ENCODE measurements at places on chromosomes 16 and 17.

GRCh38 chr17:6587310-6587709 lies 31.0 kb upstream of the PITPNM3 start:
- no peak for DNase-seq

GRCh38 chr16:47519996-47520679 lies 59.0 kb downstream of the PHKB start:
- no peak for DNase-seq

- no peak for DNase-seq
These were observed 870 bp upstream of the CTRB2 start for GRCh38 chr16:75207831-75208230.

- DNase-seq, result no peak
These were observed 48.0 kb upstream of the NDRG4 start for GRCh38 chr16:58451945-58452401.

- no peak for DNase-seq
These were observed 8.0 kb downstream of the TRPV2 start for GRCh38 chr17:16423226-16423872.

DNA sequence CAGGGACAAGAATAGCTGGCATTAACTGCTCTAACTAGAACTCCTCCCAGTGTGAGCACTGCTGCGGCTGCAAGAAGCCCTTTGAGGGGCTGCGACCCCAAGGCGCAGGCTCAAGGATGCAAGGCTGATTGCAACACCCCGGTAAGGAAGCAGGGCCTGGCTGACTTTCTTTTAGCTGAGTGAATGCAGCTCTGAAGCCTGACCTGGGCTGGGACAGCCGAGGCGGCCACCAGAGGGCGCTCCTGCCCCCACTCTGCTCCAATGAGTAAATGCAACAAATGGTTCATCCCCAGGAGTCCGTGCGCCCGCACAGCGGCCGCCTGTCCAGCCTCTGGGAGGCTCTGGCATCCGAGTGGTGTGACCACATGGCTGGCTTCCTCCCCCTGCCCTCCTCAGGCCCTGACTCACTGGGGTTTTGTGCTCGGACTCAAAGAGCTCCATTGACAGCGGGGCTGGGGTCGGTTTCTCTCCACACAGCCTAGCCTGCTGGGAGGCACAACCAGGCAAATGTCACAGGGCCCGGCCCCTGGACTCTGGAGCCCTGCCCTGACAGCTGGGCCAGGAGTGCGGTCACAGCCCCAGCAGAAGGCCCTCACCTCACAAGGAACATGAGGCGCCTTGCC lies at the start of gene SMIM5:
TSS of gene SMIM5 (plus strand) at position 572 of the 623 bp plus-strand sequence. CDS start 6,768 bp downstream, outside the sequence.
- DNase-seq, result peak; percentile 77

- no peak for DNase-seq
These were observed 538.7 kb upstream of the HSBP1 start for GRCh38 chr16:83269048-83269447.

DNA sequence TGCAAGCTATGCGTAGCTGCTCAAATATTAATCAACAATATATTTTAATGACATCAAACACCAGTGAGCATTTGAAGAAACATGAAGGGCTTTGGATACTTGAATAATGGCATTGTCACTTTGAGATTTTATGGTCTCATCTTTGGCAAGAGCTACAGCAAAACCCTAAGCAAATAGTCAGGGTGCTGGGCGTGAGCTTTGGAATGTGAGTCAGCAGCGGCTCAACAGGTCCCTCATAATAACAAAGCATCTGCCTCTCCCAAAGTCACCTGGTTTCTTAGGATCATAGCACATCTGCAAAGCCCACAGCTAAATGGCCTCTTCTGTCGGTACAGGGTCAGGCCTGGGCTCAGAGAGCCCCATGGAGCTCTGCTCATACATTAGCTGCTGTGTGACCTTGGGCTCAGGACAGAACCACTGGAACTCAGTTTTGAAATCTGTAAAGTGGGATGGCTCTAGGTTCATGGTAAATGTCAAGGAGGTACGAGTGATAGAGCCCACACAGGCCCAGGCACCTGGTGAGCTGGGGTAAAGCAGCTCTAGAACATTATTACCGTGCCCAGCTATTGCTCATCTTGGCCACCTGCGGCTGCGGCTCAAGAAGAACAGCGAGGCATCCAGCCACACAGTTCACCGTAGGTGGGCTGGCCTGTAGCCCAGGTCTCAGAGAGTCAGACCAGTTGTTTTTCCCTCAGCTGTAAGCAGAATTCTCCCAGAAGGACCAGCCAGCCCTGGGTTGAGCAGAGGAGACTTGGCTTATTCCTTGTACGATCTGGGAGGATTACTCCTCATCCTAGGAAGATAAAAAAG lies 544.5 kb upstream of the CDH11 start:
- DNase-seq, result peak; percentile 45

GRCh38 chr17:34626121-34626681 lies 46.8 kb downstream of the TMEM132E start:
- DNase-seq, result no peak

DNA sequence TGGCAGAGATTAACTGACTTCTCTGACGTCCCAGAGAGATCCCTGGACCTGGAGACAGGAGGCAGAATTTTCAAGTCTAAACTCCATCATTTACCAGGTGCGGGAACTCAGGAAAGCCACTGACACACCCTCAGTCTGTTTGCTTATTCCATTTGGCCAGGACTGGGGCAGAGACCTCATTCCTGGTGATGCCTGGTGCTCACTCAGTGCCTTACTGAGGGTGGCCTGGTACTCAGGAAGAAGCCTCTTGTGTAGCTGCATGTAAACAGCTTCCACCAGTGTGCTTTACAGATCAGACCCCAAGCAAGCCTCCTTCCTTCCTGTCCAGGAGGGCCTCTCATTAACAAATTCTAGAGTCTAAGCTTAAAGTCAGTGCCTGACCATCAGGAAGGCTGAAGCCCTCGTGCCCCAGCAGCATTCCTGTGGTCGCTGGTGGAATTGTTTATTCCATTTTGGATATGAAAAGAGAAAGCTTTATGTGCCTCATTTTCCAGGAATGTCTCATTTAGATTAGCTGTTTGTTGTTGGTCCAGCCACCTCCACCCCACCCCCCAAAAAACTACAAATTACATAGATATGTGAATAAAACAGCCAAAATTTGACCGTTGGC lies 236.1 kb upstream of the CDH5 start:
- no peak for DNase-seq

DNA sequence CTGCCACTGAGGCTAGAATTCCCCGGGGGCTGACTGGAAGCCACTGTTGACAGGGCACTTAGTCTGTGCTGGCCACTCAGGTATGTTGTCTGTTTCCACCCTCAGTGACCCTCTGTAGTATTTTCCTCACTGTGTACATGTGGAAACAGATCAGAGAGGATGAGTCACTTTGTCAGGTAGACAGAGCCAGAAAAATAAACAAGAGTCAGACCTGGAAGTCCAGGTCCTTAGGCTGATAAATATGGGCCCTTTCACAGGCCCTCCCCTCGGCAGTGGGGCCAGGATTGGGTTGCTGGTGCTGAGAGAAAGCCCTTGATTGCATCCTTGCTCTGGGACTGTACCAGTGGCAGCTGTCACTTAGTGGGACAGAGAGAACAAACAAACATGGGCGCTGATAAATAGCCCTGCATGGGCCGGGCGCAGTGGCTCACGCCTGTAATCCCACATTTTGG lies 21.3 kb downstream of the PGS1 start:
- DNase-seq, result no peak

GRCh38 chr17:72822358-72823023 lies 270.0 kb downstream of the SLC39A11 start:
- no peak for DNase-seq

GRCh38 chr17:12853921-12854320 lies 64.6 kb downstream of the ARHGAP44 start:
- DNase-seq, result no peak

GRCh38 chr16:21694609-21695008 lies 30.8 kb downstream of the OTOA start:
- DNase-seq, result no peak

DNA sequence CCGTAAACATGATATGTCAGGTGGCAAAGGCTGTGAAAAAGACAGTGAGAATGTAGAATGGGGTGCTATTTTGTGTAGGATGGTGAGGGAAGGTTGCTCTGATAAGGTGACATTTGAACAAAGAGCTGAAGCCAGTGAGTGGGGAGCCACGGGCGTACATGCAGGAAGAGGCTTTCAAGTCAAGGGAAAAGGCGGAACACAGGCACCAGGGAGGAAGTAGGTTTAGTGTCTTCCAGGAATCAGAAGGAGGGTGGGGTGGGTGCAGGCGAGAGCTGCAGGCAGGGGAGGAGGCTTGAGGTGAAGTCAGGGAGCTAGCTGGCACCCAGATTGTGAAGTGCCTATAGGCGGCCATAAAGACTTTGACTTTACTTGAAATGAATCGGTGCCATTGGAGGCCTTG lies 14.1 kb downstream of the ZFP90 start:
- DNase-seq, result no peak

DNA sequence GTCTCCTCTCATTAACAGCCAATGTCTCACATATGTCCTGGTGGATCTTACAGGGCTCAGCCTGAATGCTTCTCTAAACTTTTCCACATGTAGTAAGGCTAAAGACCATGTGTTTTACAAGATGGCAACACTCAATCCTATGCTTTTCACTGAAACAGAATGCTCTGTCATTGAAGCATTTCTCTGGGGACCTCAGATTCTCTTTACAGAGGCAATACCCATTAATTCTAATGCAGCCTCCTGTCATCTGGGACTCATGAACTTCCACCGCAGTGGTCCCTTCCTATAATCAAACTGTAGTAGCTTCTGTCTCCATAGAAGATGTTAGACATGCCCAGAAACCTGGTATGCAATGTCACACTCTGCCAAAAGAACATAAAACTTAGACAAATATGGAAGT lies 926.6 kb upstream of the RBFOX1 start:
- no peak for DNase-seq

DNA sequence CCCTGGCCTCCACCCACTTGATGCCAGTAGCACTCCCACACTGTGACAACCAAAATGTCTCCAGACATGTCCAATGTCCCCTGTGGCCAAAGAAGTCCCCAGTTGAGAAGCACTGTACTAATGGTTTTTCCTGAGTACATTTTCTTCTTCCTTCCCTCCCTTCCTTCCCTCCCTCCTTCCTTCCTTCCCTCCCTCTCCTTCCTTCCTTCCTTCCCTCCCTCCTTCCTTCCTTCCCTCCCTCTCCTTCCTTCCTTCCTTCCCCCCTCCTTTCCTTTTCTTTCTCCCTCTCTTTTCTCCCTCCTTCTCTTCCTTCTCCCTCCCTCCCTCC lies 76.7 kb upstream of the CDC42EP4 start:
- DNase-seq, result no peak

- DNase-seq, result no peak
These were observed 141.6 kb downstream of the RGS9 start for GRCh38 chr17:65278820-65279184.

DNA sequence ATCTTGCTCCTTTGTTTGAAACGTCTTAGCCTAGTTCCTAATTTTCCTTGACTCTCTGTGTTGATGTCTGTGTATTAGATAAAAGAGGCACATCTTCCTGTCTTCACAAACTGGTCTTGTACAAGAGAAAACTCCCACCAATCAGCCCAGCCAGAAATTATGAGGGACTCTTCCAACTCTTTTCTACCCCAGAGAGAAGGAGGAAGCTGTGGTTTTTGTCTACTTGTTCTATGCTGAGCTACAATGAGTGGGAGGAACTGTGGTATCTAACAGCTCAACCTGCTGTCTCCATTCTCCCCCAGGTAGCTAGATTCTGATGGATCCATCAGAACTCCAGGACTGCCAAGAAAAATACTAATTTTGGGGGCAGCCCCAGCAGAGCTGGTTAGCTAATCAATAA lies 392.5 kb downstream of the HS3ST3B1 start:
- DNase-seq, result no peak

DNA sequence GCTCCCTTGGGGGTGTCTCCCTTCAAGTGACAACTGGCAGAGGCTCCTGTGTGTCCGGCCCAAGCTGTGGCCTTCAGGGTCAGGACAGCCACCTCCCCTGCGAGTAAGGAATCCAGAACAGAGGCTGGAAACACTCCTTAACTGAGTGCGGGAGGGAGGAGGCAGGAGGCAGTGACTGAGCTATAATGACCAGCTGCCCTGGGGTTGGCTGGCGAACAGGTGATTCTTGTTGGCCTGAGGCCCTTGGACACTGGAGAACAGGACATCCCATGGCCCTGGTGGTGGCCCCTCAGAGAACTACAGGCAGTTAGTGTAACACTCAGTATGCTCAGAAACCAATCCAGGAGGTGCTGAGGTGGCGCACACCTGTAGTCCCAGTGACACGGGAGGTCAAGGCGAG lies 9.4 kb upstream of the SNAI3 start:
- DNase-seq, result no peak

DNA sequence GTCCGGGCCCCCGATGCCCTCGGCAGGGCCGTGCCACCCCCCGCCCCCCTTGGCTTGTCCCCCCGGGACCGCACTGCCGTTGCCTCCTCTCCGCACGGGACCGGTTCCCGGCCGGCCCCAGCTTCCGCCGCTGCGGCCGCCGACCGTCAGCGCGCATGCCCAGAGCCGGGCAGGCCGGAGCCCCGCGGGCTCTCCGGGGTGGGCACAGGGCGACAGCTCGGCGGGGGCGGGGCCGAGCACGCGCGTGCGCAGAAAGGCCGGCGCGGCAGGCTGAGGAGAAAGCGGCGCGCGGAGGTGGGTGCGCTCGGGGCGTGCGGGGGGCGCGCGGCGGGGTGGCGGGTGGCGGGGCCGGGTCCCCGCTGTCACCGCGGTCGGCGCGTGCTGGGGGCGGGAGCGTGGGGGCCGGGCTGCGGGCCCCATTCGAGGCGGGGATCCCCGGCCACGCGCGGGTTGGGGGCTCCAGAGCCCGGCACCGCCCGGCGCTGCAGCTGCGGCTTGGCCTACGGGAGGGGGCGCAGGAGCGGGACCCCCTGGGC lies at the start of gene TBC1D24:
TSS of gene TBC1D24 (plus strand) at position 251 of the 536 bp plus-strand sequence. CDS start 21,022 bp downstream, outside the sequence.
- DNase-seq, result peak; percentile 77

GRCh38 chr16:56109205-56109604 lies 82.1 kb upstream of the GNAO1 start:
- no peak for DNase-seq

DNA sequence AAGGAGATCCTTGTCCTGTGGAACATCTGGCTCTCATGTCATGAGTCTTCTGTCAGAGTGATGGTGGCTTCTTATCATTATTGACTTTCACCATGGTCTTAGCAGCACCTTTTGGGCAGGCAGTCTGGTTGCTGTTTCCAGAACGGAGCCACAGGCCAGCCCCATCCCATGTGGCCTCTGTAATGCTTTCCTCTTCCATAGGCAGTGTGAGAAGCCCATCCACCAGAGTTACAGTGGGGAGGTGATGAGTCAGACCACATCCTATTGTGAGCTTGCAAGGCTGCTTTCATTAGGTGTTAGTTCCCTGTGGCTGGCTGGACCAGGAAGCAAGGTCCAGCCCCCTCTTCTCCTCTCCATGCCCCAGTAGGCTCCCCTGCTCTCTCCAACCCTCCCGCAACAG lies 30.8 kb upstream of the SPACA3 start:
- no peak for DNase-seq

DNA sequence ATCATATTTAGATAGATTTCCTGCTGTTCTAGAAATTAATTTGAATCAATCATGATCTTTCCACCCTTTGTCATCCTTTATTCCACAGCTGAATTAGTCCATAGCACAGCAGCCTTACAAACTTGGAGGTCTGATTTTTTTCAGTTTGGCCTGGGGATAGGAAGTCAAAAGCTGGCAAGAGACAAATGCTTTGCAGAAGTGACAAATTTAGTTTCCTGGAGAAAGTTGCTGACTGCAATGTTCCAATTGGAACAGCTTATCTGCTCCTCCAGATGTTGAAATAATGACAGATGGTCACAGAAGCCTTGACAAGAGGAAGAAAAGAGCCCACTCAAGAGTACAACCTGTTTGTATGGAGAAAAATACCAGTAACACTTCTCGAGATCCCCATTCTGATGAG lies 1276.1 kb upstream of the CDH8 start:
- no peak for DNase-seq
